Gastroesophageal sphincter (tissue), 4 donors: ENCODE measurements at places on chromosomes 11 and 22.
A peak's percentile ranks its signal among the peaks of the same experiment; 100 is the strongest.

- no peak for ATAC-seq
Measured at GRCh38 chr22:39291523-39291922, 27.9 kb downstream of the RPL3 start.

DNA sequence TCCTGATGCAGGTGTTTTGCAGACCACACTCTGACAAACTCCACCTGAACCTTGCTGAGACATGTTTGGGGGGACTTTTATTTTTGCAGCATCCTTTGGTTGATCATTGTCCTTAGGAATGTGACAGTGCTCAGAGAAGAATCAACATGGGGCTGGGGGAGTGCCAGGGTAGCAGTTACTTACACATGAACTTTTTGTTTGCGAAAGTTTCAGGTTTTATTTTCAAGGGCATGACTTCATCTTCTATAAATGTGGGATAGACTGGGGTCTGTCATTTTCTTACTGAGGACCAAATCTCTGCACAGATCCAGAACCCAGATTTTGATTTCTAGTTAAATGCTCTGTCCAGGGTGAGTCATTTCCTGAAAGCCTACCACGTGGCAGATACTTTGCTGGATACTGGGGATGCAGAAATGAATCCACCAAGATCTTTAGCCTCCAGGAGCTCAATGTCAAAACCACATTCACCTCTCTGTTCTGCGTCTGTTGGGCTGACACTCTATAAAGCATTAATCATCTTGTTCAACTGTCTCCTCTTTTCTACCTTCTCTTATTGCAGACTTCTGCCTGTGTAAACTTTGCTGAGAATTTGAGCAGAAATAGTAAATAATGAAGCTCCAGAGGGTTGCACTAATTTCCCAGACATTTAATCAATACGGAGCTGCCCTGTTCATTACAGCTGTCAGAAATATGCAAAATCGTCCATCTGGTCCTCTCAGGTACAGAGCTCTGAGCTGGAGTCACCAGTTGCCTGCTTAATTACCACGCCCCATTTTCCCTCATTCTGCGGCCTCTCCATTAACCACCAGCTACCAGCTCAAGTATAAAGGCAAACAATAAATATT lies 387.9 kb downstream of the MIAT start:
- no peak for ATAC-seq

DNA sequence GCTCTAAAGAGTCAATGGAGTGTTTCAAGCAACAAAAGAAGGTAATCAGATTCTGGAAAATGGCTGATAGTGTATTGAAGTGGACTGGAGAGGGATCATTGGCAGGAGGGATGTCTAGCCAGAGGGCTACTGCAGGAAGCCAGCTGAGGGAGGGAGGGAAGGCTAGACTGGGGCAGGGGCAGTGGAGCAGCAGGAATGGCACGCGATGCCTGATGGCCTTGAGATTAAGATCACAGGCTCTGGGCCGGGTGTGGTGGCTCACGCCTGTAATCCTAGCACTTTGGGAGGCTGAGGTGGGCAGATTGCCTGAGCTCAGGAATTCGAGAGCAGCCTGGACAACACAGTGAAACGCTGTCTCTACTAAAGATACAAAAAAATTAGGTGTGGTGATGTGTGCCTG lies 47.5 kb upstream of the PRDM11 start:
- ATAC-seq, result no peak

DNA sequence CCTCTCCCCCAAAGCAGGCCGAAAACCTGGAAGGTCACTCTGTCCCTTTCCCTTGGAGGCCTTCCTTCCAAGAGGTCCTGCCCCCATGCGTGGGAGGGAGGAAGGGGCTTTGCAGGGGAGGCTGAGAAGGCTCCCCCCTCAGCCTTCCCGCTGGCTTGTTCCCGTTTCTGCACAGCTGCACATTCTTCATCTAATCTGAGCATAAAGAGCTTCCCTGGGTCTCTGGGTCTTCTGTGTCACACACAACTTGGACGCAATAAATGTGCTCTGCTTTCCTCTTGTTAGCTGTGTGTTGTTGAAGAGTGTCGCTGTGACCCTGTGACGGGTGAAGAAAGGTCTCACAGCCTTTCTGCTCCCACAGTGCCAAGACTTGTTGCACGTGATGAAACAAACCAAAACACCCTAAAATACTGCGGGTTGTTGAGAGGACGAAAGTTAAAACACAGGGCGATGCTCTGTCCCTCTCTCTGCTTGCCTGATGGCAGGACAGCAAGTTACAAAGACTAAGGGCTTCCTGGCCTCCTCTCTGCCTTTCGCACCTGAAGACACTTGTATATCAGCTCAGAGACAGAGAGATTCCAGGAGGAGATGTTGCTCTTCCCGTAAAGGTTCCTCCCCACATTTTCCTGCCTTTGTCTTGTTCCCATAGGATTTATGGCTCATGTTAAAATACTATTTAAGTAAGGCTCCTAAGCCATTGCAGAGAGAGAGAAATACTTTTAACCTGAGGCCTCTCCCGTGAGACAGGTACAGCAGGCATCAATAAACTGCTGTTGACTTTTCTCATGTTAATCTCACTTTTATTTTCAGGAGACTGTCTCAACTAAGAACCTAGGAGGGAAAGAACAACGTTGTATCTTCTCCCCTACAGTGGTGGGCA lies 15.4 kb upstream of the IFITM3 start:
- ATAC-seq, result no peak

DNA sequence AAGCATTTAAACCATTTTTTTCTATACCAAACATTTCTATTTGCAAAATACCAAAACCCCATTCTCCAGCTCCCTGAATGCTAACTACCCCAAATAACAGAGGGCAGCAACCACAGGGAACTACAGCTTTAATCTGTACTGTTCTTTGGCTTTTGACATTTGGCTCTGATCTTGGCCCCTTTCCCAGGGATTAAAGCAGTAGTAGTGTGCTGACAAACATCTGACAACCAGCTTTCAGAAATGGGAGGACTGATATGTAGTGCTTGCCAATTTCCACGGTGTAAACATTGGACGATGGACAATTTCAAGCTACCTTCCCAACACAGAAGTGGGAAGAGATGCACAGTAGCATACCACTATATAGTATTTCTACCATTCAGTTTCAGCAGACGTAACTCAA lies 88.4 kb upstream of the TEAD1 start:
- no peak for ATAC-seq

DNA sequence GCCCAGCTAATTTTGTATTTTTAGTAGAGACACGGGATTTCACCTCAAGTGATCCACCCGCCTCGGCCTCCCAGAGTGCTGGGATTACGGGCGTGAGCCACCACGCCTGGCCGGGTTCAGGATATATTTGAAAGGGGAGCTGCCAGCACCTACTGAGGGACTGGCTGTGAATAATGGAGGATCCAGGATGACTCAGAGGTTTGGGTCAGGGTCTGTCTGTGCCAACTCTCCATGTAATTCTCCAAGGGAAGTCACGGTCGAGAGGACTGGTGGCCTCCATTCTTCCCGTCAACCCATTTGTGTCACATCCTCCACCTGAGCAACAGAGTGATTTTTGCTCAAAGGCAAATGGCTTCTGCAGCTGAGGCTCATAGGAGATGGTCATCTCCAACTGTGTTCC lies 3.6 kb upstream of the ARRB1 start:
- ATAC-seq, result no peak

- ATAC-seq, result no peak
Measured at GRCh38 chr11:44608991-44609782, 43.7 kb downstream of the CD82 start.

DNA sequence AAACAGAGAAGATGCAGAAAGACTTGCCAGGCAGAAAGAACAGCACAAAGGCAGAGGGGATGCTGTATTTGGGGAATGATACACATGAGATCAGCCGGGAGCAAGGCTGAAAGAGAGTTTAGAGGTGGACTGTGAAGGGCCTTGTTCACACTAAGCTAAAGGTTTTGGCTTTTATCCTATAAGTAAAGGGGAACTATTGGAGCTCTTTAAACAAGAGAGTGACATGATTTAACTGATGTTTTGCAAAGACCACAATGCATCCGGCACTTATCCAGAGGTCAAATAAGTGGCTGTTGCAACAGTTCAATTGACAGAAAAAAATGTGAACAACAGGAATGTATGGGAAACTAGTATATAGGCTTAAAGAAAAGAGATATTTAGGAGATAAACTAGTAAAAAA lies 64.7 kb upstream of the RRAS2 start:
- ATAC-seq, result no peak

- ATAC-seq, result no peak
Measured at GRCh38 chr11:73291781-73292524, 16.1 kb upstream of the ARHGEF17 start.

DNA sequence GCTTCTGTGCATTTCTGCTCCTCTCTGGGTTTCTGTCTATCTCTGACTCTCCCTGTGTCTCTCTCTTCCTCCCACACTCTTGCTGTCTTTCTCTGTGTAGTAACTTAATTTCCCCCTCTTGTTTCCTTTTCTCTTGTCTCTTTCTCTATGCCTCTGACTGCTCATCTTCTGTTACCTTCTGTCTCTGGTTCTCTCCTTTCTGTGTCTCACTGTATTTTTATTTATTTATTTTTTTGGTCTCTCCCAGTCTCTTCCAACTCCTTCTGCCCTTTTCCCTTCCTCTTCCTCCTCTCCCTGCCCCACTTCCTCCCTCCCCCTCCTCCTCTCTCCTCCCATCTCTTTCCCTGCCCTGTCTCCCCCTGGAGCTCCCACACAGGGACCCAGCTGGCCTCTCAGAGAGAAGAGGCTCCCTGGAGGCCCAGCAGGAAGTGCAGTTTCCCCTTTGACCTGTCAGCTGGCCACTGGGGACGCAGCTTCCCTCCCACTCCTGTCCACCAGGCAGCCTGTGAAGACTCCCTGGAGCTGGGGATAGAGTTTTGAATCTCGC lies 38.3 kb upstream of the MYH9 start:
- no peak for ATAC-seq

- no peak for ATAC-seq
Measured at GRCh38 chr11:70175236-70175698, 27.8 kb upstream of the FADD start.

- ATAC-seq, result no peak
Measured at GRCh38 chr11:41950470-41951143, 491.2 kb upstream of the LRRC4C start.

- no peak for ATAC-seq
Measured at GRCh38 chr11:61489833-61490721, 18.5 kb upstream of the LRRC10B start.

- no peak for ATAC-seq
Measured at GRCh38 chr22:48863965-48864528, 963.6 kb downstream of the BRD1 start.

- no peak for ATAC-seq
Measured at GRCh38 chr11:128450882-128451651, 136.3 kb downstream of the ETS1 start.

- no peak for ATAC-seq
Measured at GRCh38 chr11:116577956-116578355, 194.8 kb downstream of the BUD13 start.

DNA sequence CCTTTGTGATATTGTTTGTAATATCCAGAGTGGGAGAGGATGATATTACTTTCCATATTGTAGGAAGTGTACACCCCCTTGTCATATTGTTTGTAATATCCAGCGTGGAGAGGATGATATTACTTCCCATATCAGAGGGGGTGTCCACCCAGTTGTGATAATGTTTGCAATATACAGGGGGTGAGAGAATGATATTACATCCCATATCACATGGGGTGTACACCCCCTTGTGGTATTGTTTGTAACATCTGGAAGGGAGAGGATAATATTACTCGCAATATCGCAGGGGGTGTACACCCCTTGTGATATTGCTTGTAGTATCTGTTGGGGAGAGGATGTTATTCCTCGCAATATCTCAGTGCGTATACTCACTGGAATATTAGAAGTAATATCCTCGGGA lies 61.5 kb downstream of the PRSS23 start:
- no peak for ATAC-seq

DNA sequence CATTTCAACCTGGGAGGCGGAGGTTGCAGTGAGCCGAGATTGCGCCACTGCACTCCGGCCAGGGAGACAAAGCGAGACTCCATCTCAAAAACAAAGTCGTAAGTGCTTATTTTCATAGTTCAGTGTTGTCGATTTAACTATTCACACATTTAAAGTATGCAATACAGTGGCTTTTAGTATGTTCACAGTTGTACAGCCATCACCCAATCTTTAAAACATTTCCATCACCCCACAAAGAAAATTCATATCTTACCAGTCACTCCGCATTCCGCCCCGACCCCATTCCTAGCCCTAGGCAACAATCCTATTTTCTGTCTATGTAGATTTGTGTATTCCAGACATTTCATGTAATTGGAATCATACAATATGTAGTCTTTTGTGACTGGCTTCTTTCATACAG lies 11.9 kb downstream of the IPO7 start:
- no peak for ATAC-seq

DNA sequence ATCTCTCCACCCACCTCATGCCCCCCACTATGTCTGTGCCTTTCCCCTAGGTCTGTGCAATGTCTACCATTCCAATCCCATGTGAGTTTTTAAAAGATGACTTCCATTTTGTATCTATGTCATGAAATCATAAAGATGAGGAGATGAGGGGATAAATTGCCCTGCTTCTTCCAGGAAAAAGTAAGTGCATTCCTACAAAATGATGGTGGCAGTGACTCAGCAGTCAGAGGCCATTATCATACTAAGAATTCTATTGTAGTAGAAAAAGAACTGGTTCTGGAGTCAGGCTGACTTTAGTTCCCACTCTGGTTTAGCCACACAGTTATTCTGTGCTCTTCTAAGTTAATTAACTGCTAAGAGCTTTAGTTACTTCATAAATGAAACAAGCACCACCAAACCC lies 89.6 kb upstream of the API5 start:
- ATAC-seq, result no peak

GRCh38 chr11:8032576-8033304 lies 45.6 kb downstream of the EIF3F start:
- no peak for ATAC-seq

- ATAC-seq, result peak; percentile 71
Measured at GRCh38 chr11:71580057-71581003, 2.3 kb downstream of the KRTAP5-11 start.

DNA sequence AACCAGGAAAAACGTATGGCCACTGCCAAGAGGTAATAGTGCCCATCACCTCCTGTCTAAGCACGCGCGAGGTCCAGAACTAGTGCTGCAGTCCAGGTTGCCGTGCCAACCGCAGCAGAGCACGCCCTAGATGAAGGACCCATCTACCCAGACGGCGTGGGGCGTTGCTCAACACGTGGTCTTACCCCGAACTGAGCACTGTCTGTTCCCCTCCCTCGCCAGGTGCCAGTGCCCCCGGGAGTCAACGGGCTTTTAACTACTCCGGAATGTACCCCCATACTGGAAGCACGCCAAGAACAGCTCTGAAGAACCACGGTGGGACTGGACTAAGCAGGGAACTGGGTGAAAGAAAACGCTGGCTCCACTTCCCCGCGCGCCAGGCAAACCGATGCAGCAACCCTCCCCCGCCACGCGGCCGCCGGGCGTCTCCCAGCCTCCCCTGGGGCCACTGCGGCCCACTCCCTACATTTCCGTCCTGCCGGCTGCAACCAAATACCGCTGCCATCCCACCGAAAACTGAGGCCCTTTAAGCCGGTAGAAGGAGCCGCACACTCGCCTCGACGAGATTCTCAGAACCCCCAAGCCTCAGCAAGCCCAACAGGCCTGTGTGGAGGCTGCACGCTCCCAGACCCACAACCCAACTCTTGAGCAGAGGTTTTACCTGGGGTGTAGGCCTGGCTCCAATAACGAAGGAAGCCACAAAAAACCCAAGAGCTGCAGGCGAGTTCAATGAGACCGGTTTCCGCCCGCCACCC lies at the start of gene HSPA8:
HSPA8 (minus strand) TSS at position 734 of the 755 bp plus-strand sequence. CDS start 812 bp downstream, outside the sequence.
- ATAC-seq, result peak; percentile 5
